ENCODE measurements at places on chromosomes 1 and 21.

GRCh38 chr1:212207822-212208520 is 77.2 kb upstream of the PPP2R5A start:
- no peak for DNase-seq

DNA sequence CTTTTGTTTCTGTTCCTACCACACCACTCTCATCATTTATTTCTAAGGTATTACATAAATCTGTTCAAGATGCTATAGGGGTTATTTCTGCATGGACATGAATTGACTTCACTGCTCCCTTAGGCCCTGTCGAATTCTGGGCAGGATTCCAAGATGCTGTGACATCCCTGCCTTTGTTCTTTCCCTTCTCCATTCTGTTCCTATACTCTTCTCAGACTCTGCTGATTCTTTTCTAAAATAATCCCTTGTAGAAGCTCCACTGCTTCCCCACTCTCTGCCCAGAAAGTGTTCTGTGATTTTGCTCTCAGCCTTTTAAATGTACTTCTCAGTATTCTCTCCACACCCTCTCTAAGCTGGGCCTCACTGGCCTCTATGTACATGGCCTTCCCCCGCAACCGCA is 99.2 kb downstream of the PHTF1 start:
- DNase-seq: no peak

- DNase-seq: no peak
Measured at GRCh38 chr1:53046930-53047329, 15.1 kb upstream of the PODN start.

GRCh38 chr1:151145304-151146071 is 943 bp downstream of the SEMA6C start:
- DNase-seq: no peak

- DNase-seq: peak; percentile 57
Measured at GRCh38 chr1:208065862-208066261, 154.9 kb upstream of the CD34 start.

DNA sequence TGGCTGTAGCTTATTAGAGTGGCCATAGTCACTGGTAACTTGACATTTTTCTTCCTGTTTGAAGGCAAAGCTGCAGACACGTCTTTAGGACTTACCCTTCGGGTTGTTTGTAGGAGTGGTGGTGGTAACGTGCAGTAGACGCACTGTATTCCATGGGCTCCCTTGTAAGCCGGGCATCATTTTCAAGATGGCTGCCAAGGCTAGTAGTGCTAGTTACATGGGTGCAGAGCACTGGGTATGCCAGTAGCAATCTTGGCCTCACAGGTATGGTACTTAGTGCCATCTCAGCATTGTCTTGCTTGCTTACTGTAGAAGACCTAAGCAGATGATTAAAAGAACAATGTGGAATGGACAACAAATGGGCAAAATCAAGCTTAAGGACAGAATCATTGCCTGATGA is 1.9 kb downstream of the YBX1 start:
- no peak for DNase-seq

GRCh38 chr1:203225071-203225470 is 4.4 kb downstream of the CHIT1 start:
- DNase-seq: peak; percentile 41

DNA sequence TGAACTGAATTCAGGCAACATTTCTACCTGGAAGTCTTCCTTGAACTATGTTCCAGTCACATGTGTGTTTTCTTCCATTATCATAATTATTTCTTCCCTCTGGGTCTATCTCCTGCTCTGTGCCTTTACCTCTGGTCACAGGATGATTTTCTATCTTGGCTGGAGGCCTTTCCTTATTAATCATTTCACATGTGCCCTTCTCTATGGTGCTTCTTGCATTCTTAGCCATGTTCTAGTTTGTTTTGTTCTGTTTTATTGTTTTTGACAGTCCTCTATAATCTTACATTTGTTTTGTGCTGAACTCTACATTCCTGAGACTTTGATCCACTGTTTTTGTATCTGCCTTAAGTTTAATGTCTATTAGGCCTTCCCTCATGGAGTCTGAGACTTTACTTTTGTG is 51.0 kb downstream of the SGIP1 start:
- DNase-seq: no peak

GRCh38 chr1:156862584-156862983 is 1.9 kb downstream of the NTRK1 start:
- DNase-seq: no peak

DNA sequence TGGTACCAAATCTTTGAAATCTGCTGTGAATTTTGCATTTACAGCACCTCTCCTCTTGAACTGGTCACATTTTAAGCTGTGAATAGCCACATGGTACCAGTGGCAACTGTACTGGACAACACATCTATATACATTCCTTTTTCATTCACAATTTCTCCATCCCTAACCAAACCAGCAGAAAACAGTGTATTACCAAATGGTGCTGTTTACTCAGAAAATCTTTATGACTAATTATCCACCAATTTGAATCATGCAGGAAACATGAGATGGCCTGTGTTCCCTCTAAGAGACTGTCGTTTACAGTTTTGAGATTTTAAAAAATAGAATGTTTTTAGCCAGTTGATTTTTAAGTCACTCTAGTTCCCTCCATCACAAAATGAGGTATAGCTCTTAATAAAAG is 17.6 kb upstream of the CCT8 start:
- DNase-seq: no peak

GRCh38 chr1:220594356-220594755 is 66.4 kb downstream of the MARK1 start:
- no peak for DNase-seq

GRCh38 chr21:30800605-30801004 is 12.5 kb downstream of the KRTAP8-1 start:
- no peak for DNase-seq

DNA sequence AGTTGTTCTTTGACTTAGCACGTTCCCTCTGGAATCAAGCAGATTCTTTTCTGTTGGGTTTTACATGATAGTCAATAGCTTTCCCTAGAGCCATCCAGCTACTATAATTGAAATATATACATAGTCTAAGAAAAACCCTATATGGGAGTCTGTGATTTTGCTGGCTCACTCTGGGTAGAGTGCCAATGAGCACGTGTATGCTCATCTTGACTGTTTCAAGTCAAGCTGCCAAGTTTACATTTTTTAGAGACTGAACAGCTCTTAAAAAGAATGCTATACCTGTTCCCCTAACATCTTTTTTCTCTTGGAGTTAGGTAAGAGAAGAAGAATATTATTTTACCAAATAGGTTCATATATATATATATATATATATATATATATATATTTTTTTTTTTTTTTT is 182.8 kb upstream of the NRIP1 start:
- no peak for DNase-seq

DNA sequence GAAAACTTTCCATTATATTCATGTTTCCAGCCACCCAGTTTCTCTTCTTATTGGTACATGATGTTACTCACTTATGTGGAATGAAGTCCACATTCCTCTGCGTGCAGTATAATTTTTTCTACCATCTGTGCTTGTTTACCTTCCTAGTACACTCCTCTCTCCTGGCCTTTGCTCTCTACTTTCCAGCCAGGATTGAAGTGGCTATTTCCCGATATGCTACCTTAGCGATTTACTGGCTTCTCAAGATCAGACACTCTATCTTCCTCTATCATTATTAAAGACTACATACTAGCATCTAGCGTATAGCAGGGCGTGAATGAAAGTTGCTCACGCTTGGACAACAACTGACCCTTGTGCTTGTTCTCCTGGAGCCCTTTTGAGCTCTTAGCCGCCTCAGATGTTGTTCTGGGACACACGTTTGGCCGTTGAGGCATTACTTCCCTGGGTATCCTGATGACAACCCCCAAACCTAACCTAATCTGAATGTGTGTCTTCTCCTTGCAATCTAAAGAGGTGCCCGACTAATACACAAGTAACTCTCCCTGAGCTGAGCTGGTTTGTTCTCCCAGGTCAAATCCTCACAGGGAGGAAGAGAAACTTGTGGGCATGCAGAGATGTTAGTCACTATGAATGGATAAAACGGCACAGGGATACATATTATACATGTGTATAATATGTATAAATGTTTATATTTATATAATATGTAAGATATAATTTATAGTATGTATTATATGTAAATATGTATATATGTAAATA is 13.4 kb upstream of the MTARC2 start:
- no peak for DNase-seq

- no peak for DNase-seq
Measured at GRCh38 chr1:79859212-79859948, 852.9 kb upstream of the ADGRL4 start.

DNA sequence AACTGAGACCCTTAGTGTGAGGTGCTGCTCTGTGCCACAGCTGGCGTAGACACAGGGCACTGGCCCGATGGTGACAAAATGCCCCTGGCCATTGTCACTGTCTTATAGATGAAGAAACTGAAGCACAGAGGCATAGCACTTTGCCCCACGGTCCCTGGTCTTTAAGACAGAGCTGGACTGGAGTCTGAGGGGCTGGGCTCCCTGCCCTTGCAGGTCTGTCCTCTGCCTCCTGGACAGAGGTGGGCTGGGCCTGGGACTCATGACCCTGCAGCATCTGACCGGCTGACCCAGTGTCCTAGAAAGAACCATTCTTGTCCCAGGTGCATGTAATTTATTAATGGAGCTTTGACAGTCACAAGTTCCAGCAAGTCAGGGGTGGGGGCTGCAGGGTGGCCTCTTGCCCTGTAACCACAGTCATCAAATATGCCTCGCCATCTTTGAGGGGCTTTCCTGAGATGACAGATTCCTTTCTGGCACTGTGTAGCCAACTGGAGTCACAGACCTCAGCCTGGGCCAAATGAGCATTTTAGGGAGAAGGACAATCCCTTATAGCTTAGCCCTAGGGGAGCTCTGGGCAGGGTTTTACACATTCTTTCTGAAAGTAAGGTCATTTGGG is 6.1 kb downstream of the SLFNL1 start:
- DNase-seq: no peak

GRCh38 chr1:12454406-12455391 is 163.3 kb downstream of the DHRS3 start:
- no peak for DNase-seq

- DNase-seq: no peak
Measured at GRCh38 chr1:68225781-68226180, 6.5 kb downstream of the WLS start.

GRCh38 chr1:16172218-16172830 is 16.5 kb upstream of the EPHA2 start:
- DNase-seq: no peak

DNA sequence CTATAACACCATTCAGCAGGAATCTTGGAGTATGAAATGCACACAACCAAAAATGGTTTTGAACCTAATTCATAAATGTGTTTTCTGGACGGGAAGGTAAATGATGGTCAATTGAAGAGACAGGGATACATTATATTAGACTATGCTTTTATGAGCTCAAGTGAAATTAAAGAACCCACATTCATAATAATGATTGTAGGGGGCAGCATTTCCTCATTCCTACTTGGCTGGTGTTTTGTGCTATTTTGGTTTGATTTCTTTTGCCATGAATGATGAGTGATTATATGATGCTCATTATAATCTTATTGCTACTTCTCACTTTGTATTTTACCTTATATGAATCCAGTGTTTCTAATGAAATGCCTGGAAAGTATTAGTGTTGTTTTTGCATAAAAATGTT is 372 bp downstream of the OR2L3 start:
- DNase-seq: no peak

- no peak for DNase-seq
Measured at GRCh38 chr1:204623365-204623893, 62.1 kb downstream of the LRRN2 start.

DNA sequence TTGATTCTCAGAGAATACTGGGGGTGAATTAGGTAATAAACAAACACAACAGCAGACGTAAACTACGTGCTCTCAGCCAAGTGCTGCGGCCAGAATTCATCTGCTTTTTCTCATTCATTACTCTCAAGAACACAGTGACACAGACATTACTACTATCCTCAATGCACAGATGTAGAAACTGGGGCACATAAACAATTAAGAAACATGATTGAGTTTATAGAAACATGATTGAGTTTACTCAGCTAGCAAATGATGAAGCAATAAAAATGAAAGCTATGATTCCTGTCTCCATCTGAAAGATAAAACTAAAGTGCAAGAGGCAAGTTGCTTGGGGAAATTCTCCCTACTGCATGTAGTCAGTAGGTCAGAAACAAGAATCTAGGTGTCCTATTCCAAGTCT is 140.5 kb downstream of the IFI44 start:
- no peak for DNase-seq

DNA sequence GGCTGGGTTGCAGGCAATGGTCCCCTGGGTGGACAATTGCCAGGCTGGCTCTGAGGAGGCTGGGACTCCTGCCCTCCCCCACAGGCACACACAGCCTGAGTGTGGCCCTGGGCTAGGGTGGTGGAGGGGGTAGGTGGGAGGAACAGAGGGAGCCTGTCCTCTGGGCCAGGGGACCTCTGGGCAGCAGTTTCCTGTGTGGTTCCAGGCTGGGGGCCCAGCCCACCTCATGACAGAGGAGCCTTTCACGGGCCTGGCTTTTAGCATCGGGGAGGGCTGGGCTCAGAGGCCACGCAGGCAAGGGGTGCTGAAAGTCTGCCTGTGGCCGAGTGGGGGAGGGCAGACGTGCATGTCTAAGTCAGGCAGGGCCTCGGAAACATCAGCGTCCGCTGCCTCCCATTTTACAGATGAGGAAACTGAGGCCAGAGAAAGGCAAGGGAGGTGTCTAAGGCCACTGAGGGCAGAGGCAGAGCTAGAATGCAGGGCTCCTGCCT is 7.0 kb downstream of the EXTL1 start:
- no peak for DNase-seq
